ENCODE measurements at places on chromosomes 5 and 9.

DNA sequence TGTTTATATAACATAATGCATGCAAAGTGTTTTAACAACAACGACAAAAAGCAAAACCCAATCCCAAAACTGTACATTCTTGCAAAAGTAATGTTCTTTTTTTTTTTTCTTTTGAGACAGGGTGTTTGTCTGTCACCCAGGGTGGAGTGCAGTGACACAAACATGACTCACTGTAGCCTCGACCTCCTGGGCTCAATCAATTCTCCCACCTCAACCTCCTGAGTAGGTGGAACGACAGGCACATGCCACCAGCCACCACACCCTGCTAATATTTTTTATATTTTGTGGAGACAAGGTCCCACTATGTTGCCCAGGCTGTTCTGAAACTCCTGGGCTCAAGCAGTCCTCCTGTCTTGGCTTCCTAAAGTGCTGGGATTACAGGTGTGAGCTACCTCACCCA, 13.6 kb upstream of the HAVCR1 start:
- no peak for DNase-seq

- DNase-seq: no peak
These were observed 163.6 kb downstream of the ENC1 start for GRCh38 chr5:74476819-74477453.

GRCh38 chr9:99811172-99811571, 10.5 kb upstream of the NR4A3 start:
- DNase-seq: no peak

GRCh38 chr5:54848581-54848980, 136.8 kb downstream of the ESM1 start:
- no peak for DNase-seq

GRCh38 chr5:65446682-65447081, 35.0 kb downstream of the ADAMTS6 start:
- DNase-seq: no peak

GRCh38 chr5:77379558-77380061, 112.5 kb downstream of the WDR41 start:
- no peak for DNase-seq

DNA sequence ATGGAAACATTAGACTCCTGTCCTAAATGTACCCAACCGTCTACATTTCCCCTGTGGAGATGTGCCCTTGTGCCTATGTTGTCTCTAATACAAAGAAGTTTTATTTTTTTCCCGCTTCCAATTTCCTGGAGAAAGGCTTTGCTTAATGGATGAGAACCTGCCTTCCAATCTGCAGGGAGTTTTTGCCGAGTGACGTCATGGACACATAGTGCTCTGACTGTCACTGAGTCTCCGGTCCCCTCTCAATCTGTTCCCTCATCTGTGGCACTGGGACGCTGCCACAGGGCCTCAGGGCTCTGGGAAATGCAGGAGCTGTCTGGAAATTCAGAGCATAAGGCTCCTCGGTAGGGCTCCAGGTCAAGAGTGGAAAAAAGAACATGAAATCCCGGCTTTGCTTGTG, 144.8 kb downstream of the PDZD2 start:
- no peak for DNase-seq

DNA sequence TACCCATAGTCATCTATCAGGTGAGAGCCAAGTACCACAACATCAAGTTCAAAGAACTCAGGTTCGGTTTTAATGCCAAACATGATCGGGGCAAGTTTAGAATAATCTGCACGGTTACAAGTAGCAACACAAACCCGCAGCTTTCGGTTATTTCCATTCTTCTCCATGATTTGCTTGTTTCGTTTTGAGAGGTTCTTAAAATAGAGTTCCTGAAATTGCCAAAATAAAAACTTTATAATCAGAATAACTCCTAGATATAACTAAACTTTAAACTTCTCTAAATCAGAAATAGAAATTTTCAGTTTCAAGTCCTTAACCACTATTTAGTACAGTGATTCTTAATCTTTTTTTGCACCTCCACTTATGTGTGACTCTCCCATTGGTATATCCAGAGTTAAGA, 9.1 kb downstream of the GNE start:
- no peak for DNase-seq

DNA sequence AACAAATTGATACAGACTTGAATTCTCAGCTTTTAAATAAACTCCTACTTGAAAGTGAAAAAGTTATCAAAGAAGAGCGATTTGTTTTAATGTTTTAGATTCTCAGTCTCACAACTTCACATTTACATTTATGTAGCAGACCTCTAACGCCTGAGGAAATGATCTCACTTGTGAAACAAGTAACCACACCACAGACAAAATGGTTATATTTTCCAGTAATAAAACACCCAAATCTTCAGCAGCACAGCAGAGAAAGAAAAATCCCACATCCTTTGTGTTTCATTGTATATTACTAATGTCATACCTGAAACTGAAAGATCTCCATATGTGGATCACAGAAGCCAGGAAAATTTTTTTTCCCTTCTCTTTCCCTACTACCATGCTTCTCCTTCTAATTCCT, 29.8 kb upstream of the GZMA start:
- DNase-seq: no peak

DNA sequence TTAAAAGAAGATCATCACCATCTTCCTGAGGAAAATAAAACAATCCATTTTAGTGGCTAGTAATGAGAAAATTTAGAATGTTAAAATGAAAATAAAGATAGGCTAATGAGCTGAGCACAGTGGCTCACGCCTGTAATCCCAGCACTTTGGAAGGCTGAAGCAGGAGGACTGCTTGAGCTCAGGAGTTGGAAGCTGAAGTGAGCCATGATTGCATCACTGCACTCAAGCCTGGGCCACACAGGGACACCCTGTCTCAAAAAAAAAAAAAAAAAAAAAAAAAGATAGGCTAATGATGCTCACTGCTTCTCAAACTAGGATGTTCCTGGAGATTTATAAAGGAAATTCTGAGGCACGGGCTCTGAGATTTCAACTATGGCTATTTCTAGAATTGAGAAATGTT, 50.3 kb downstream of the CPLANE1 start:
- no peak for DNase-seq

DNA sequence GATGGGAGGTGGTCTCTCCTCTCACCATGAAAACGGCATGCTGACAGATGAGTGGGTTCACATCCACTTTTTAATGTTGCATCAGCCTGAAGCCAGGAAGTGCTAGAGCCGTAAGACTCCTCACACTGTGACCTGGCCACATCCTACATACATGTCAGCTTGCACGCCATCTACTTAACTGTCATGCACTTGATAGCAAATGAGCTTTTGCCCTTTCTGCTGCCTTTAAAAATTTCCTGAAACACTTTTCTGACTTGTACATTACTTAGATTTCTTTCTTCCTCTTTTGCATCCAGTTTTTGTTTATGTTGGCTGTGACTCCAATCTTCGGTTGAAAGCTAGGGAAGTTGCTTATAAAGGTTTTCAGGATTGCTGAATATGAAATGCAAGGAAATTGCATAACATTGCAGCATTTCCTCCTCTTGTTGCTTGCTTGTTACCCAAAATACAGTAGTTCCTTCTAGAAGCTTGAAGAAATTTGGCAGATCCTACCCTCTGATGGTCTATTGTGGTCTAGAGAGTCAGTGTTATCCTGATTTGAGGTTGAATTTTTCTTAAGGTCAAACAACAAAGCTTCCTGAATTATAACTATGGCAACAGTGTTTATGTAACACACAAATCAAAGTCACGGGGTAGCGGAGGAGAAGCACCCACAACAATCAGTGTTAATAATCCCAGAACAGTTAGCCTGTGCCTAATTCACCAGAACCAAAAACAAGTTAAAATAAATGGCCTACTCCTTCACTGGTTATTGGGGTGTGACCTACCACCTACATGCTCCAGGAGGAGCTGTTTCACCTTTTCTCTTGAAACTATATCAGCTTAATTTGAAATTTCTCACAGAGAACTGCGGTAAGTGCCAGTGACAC, 232.5 kb downstream of the ARHGAP26 start:
- DNase-seq: no peak

DNA sequence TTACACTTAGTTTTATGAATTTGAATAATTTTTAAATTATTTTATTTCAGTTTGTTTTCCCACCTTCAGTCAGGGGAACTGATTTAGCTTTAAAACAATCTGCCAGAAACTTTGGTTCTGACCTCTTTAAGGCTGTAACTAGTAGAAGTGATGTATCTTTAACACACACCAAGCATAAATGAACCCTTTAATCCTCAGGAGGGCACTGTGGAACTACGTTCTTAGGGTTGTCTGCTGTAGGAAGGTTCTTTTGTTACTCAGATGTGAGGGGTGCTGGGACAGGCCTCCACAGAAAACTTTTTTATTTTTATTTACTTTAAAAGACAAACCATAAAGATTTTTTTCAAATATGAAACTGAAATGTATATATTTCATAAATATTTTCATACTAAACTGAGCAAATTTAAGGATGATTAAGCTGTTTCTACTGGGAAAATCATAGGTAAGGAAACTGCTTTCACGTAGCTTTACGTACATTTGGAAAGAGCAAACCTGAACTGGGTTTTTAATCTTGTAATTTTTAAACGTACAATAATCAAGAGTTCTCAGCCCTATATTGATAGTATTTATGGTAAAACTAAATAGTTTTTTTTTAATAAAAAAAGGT, 5.3 kb downstream of the KLF4 start:
- DNase-seq: no peak

DNA sequence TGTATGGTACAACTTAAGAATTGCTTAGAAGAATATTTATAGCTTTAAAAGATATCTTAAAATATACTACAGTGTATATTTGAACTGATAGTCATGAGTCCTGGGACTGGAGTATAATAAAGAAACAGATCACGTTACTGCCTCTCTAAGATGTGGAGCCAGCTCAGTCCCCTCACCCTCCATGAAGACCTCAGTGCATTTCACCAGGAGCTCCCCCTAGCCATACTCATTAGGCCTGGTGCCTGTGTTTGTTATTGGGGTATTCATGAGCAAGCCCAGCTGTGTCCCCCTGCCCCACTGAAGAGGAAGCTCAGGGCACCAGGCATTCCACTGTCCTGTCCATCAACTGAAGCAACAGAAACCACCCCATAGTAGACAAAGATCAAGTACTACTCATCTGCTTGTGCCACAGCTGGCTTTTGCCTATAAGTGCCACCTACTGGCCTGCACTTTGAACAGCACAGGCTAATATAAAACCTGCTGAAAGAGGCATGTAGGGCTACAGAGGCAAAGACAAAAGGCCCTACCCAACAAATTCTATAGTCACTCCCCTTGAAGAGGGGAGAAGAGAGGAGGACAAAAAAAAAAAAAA, 850.2 kb upstream of the NUDT12 start:
- no peak for DNase-seq

DNA sequence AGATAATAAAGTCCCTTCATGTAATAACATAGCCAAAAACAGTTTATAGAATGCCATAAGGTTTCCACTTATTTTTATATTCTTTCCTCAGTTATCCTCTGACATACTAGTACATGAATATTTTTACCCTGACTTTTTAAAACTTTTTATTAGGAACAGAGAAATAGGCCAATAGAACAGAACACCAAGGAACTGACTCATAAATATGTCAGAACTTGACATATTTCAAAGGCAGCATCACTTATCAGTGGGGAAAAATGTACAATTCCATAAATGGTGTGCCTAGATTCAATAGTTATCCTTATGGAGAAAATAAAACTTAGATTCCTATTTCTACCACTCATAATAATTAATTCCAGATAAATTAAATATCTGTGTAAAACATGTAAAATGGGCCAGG, 9.4 kb downstream of the STARD4 start:
- DNase-seq: no peak

DNA sequence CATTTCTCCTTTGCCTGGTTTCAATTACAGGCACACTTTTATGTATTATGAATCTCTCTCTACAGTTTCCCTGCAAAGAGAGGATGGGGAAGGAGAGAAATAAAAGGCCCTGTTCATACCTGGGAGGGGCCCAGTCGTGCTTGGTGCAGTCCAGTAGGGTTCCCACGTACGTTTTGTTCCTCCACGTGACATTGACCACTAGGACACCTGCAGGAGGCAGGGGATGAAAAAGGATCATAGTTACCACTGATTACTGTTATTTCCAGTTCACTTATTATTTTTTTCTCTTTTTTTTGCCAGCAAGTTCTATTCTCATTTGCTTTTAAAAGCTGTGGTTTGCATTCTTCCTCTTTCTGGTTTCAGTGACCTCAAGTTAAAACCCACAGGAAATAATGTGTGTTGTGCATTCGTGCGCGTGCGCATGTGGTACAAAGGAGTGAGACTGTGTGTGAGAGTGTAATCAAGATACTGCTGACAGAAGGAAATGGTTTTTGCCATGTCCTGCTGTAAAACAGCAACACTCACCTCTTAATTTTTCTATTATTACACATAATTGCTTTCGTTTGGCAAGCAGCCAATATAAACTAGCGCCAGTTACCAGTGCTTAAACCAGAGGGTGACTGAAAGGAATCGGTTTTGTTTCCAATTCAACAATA, 96.8 kb downstream of the ZNF608 start:
- peak; percentile 37 for DNase-seq

GRCh38 chr9:106531491-106531890, 331.5 kb upstream of the ZNF462 start:
- no peak for DNase-seq

- no peak for DNase-seq
These were observed 7.4 kb downstream of the KLF9 start for GRCh38 chr9:70407081-70407503.

GRCh38 chr5:15637345-15637744, 137.4 kb downstream of the FBXL7 start:
- DNase-seq: no peak

DNA sequence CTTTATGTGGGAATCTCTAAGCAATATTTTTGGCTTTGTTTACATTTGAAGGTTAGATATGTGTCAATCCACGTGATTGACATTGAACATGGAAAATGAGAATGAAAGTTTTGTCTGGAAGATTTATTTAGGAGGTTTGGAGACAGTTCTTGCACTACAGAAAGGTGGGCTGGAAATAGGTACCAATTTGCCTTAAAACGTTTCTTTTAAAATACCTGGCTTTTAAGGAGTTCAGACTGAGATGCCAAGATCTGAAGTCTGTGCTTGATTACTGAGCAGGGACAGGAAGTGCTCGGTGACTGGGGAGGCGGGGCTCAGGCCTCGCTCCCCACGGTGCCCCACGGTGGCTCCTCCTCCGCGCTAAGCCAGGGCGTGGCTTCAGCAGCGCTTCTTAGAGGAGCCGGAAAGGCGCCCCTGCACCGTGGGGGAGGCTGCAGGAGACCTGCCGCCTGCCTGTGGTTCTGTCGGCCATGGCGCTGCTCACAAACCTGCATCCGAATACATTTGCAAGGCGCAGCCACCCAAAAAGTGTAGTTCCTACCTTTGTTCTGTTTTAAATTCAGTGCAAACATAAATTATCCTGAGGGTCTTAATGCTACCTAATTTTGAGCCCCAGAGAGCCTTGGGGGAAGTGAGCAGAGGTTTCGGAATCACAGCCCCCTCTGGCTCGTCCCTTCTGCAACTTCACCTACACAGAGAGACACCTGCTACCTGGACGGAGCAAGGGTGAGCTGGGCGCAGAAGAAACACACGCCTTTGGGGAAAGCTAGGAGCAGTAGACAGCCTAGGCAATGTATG, 49.2 kb downstream of the USP20 start:
- peak; percentile 86 for DNase-seq

GRCh38 chr9:131125038-131125287, 423 bp upstream of the NUP214 start:
- DNase-seq: no peak
